ENCODE measurements at places on chromosomes 5 and 9.
A peak's percentile ranks its signal among the peaks of the same experiment; 100 is the strongest.

DNA sequence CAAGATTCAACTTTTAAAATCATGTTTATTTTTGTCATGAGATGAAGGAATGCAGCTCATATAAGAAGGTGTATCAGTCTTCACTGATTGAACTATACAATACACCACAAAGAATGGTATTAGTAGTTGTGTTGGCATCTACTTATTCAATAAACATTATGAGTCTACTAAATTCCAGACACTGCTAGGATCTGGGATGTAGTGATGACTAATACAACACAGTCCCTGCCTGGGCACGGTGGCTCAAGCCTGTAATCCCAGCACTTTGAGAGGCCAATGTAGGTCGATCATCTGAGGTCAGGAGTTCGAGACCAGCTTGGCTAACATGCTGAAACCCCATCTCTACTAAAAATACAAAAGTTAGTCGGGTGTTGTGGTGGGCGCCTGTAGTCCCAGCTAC lies 171.4 kb upstream of the NFIB start:
- DNase-seq, result no peak

GRCh38 chr5:56516441-56516840 lies 283.3 kb upstream of the ANKRD55 start:
- no peak for DNase-seq

GRCh38 chr9:99433555-99433954 lies 211.5 kb downstream of the SEC61B start:
- peak; percentile 47 for DNase-seq

GRCh38 chr9:119268985-119269384 lies 100.2 kb downstream of the BRINP1 start:
- no peak for DNase-seq

DNA sequence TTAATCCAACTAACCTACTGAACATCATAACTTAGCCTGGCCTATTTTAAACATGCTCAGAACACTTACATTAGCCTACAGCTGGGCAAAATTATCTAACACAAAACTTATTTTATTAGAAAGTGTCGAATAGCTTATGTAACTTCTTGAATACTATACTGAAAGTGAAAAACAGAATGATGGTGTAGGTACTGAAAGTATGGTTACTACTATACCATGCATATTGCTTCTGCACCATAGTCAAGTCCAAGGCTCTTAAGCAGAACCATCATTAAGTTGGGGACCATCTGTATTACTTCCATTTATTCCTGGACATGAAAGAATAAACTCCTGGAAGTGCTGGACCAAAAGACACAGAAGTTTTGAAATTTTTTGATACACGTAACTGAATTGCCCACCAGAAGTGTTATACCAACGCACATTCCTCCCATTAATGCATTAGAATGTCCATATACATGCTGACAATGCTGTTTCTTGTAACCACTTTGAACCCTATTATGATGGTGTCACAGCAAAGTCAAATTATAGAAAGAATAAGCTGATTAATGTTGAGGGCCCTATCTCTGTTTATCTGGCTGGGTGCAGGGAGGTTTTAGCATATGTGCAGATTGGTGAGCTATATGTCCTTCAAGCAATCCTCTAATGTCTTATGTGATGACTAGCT lies 375.7 kb downstream of the ACTL7B start:
- DNase-seq, result no peak

DNA sequence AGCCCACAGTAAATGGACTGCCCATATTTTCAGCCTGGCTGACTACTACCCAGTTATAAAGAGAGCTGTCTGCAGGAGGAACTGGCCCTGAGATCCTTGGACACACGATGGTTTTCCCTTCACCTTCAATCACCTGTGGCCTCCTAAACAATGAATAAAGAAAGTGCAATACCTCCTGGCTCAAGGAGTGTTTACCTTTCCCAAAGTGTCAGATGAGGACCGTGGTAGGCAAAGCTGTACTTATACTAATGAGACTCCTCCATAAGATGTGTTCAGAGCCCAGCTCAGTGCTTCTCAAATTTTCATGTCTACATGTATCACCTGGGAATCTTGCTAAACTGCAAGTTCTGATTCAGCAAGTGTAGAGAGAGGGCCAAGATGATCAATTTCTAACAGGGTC lies 284.5 kb upstream of the VLDLR start:
- DNase-seq, result no peak

GRCh38 chr9:16337322-16338029 lies 533.0 kb downstream of the BNC2 start:
- DNase-seq, result no peak

- no peak for DNase-seq
Measured at GRCh38 chr9:94157050-94157801, 73.0 kb downstream of the PTPDC1 start.

GRCh38 chr9:112271466-112272098 lies 61.8 kb downstream of the PTBP3 start:
- no peak for DNase-seq

DNA sequence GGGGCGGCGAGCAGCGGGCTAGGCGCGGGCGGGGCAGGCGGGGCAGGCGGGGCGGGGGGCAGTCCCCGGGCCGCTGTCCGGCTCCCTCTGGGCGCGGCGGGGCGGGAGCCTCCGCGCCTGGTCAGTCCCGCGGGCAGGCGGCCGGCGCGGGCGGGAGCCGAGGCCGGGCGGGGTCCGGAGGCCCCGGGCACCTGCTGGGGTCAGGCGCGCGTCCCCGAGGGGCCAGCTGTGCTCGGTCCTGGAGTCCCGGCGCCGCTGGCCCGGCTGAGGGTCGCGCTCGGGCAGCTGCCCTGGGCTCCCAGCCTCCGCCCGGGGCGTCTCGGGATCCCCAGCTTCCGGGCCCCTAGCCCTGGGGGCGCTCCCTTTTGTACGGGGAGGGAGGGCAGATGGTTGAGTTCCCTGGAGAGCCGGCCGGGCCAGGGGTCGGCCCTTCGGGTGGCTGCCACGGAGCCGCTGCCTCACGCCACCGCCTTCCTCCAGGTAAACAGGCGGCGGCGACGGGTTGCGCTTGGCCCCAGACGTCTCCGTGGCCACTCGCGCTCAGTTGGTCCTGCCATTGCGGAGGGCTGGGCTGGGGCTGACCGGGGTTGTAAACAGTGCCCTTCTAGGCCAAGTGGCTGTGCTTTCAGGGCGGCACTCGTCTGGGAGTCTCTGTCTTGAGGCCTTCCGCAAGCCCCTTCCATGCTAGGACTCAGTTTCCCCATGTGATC lies 473 bp downstream of the ZBTB34 start:
- no peak for DNase-seq

- DNase-seq, result no peak
Measured at GRCh38 chr9:93646640-93647178, 70.3 kb downstream of the PHF2 start.

GRCh38 chr5:139524940-139525585 lies 36.1 kb upstream of the UBE2D2 start:
- DNase-seq, result no peak

GRCh38 chr5:95907740-95908706 lies 53.6 kb downstream of the ELL2 start:
- DNase-seq, result no peak

DNA sequence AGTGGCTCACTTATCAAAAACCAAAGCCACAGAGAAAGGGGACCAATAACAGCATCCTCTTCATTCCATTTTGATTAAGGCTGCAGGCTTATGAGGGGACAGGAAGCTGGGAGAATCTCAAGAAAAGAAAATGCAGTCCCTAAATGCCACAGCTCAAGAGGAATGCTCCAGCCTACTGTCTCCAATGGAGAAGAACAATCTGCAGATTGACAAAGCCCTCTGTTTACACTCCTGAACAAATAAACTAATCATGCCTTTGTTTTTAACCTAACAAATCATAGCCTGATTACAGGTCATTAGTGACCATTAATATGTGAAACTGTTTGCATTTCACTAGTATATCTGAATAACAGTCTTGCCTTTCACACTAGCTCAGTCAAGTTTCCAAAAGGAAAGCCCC lies 26.5 kb downstream of the PPP2R2B start:
- no peak for DNase-seq

- no peak for DNase-seq
Measured at GRCh38 chr9:94199776-94200175, 59.3 kb upstream of the ZNF169 start.

DNA sequence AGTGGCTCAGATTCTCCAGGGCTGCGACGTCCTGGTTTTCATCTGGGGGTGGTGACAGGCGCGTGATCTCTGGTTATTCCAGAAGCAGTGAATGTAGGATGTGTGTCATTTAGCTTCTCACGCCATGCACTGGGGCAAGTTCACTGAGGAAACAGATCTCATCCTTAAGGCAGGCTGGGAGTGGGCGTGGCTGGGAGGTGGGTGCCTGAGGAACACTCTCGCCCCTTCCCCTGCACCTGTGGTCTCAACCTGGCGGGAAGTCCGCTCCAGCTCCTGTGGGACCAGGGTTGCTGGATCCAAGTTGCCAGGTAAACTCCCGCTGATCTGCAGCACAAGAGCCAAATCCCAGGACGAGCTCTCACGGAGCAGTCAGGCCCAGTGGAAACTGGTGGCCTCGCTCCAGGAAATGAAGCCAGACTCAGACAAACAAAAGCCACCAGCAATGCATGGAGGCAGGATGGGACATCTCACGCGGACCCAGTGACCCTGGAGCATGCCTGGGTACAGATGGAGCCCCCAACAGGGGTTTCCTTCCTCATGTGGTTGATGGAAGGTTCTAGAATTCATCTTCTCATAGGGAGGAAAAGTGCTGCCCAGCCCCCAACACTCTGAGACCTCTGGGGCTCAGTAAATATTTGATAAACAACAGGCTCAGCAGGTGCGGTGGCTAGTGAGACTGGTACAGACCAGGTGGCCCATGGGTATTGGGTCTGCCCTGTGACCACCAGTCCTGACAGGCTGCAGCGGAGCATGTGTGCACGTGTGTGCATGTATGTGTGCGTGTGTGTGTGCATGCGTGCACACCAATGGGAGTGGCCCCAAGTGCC lies 16.3 kb upstream of the SLC12A7 start:
- no peak for DNase-seq

DNA sequence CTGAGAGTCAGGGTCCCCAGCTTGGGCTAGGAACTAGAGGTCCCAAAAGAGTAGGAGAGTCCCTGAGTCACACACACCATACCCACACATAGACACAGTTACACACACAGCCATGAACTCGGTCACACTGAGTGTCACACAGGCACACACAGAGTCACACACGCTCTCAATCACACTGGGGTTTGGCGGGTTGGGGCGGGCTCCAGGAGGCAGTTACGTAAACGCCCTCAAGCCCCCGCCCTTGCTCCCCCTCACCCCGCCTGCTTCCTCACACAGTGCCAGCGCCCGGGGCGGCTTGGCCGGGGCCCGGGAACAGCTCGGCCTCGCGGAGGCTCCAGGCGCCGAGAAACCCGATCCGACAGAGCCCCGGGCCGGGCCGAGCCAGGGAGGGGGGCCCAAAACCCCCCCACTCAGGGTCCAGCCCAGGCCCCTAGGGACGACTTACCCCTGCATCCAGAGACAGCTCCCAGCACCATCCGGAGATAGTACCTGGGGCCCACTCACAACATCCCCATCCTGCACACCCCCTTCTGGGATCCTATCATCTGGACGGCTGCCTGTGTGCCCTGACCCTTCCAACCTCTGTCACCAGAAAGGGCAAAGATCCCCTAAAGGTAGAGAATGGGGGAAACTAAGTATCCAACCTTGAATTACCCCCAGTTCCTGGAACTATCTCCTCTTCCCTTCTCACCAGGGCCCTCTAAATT lies 3.5 kb upstream of the CNTFR start:
- no peak for DNase-seq

DNA sequence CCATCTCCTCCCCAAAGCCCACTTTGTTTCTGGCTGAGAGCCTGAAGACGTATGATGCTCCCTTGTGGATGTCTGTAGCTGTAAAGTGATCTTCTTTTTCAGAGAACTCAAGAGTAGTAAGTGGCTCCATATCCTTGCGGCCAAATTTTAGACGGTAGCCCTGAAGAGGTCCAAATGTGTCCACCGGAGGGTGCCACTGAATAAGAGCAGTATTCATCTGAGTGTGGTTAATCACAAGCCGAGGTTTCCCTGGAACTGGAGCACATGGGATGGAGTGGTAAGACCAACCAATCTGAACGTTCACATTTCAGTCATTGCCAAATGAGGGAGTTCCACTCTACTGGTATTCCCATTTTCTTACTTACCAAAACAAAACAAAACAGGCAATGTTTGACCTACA lies 686.5 kb upstream of the DMAC1 start:
- DNase-seq, result no peak

DNA sequence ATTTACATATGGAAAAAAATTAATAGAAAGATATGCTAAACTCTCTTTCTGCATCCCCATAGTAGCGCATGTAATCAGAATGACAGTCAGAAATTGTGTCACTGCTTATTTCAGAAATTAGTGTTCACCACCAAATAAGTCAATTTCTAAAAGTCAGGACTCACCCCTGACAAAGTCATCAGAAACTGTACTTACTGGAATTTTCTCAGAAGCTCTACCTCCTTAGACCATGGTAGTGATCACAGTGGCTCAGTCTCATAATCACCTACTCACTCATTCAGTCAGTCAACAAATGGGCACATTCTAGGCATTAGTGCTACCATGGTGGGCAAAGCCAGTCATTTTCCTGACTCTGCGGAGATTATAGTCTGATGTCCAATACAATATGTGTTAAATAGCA lies 22.0 kb downstream of the THBS4 start:
- DNase-seq, result no peak

DNA sequence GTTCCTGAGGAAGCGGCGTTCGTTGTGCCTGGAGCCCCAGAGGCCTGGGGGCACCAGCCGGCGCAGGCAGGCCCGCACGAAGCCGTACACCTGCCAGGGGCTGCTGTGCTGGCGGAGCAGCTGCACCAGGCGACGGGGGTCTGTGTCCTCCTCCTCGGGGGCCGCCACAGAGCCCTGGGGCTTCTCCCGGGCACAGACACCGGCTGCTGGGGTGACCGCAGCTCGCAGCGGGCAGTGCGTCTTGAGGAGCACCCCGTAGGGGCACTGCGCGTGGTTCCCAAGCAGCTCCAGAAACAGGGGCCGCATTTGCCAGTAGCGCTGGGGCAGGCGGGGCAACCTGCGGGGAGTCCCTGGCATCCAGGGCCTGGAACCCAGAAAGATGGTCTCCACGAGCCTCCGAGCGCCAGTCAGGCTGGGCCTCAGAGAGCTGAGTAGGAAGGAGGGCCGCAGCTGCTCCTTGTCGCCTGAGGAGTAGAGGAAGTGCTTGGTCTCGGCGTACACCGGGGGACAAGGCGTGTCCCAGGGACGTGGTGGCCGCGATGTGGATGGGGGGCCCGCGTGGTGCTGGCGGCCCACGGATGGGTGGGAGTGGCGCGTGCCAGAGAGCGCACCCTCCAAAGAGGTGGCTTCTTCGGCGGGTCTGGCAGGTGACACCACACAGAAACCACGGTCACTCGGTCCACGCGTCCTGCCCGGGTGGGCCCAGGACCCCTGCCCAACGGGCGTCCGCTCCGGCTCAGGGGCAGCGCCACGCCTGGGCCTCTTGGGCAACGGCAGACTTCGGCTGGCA lies 1.3 kb downstream of the TERT start:
- DNase-seq, result peak; percentile 15

DNA sequence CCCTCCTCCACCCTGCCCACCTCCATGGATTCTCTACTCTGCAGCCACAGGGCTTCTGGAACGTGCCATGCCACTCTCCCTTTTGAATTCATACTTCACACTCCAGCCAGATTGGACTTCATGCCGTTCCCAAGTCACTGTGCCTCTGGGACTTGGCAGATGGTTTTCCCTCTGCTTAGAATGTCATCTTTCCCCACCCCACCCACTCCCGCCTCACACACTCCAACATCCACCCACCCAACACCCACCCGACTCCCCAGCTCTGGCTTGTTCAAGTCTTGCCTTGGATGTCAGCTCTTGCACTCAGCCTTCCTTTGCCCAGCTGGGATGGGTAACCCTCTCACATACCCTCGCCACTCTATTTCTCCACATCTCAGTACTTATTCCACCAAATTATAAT lies 142.1 kb upstream of the DHFR start:
- DNase-seq, result no peak
